ENCODE measurements at places on chromosomes 3 and 15.

DNA sequence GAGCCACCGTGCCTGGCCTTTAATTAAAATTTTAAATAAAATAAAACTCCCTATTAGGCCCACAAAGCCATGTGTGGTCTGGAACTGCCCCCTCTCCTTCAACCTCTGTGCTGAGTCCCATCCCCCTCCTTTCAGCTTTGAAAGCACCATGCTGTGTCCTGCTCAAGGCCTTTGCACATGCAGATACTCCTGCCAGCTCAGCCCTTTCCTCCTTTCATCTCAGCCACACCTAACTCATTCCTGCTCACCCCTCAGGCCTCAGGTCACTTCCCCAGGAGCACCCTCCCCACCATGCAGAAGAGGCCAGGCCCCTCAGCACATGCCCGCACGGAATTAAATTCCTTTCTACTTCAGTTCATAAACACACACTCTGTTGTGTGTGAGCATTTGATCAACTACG lies 28.1 kb downstream of the ATRIP start:
- no peak for DNase-seq

DNA sequence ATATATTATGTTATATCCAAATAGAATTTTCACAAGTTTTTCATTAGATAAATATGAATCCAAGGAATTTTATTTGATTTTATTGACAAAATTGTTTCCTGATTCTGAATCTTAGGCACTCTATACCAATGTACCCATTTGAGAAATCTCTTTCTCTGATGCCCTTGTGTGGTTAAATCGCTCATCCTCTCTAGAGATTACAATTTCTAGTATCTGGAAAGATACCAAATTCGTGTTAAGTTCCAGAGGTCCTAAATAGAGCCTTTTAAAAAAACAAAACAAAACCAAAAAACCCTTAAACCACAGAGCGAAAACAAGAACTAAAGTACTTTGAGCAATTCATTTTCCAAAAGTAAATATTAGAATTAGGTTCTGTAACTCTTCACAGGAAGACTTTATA lies 20.0 kb downstream of the SATB1 start:
- no peak for DNase-seq

- no peak for DNase-seq
Observed at GRCh38 chr15:88132499-88132898, 124.0 kb downstream of the NTRK3 start.

- DNase-seq, result no peak
Observed at GRCh38 chr3:181724192-181724965, 12.7 kb downstream of the SOX2 start.

DNA sequence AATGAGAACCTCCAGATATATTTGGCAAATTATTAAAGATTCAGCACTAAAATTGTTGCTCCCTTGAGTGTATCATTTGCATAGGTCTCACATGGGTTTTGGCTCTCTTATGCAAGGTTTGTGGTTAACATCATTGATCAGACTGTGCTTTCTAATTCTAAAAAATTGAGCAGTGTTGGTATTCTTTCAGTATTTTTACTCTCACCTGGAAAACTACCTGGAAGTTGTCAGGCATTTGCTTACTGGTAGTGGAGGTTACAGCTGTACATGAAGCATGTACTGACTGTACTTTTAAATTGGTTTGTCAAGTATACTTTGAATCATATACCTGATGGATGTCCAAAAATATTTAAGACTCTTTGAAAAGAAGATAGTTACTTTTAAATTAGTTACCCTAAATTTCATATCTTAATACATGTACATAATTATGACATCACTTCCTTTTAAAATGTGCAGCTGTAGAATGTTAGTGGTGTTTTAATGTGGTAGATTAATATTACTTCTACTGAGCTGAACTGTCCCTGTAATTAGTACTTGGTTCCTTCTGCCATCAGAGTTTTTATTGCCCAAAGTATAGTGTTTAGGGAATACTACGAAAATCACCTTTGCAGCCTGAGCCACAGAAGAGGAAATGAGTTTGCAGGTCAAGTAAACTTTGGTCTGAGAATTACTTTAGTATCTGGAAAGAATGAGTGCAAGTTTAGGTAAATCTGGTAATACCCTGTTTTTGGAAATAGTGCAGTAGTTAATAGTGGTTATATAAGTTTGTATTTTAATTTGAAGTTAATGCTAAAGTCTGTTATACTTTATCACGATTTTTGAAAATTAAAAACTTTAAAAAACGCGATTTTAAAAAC lies 2.8 kb downstream of the CHD2 start:
- DNase-seq, result no peak

GRCh38 chr15:34773013-34773412 lies 18.2 kb upstream of the GJD2 start:
- no peak for DNase-seq

GRCh38 chr3:60246361-60246760 lies 1004.9 kb downstream of the FHIT start:
- DNase-seq, result no peak

DNA sequence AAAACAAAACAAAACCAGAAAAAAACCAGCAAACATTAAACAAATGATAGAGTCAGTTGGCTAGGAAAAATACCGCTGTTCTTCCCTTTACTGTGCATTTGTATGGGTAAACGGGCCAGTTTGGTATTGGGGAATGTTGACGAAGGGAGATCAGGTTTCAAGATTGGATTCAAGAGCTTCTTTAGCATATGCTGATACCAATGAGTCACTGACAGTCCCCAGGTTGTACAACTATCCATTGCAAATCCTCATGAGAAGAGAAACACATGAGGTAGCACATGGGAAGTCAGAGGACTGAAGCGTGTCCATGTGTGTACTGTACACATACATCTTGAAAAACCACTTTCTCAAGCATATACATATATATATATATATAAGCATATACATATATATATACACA lies 25.6 kb downstream of the TIGIT start:
- DNase-seq, result no peak

GRCh38 chr3:48301800-48302166 lies 31.7 kb downstream of the SPINK8 start:
- DNase-seq, result no peak

DNA sequence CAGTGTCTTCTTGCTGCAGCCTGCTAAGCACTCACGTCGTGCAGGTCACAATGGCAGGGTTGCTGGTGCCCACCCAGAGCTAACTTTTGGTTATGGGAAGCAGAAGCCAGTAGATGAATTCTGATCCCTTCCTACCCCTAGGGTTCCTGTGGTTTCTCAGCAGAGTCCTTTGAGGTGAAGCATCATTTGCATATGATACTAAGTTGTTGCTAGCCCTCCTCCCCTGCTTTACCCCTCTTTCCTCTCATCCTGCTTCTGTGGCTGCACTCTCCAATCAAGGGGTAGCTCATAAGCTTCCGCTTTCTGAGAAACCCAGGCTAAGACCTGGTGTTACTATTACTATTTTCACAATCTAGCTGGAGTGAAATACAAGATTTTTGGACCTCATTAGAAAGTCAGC lies 22.1 kb upstream of the HEG1 start:
- no peak for DNase-seq

DNA sequence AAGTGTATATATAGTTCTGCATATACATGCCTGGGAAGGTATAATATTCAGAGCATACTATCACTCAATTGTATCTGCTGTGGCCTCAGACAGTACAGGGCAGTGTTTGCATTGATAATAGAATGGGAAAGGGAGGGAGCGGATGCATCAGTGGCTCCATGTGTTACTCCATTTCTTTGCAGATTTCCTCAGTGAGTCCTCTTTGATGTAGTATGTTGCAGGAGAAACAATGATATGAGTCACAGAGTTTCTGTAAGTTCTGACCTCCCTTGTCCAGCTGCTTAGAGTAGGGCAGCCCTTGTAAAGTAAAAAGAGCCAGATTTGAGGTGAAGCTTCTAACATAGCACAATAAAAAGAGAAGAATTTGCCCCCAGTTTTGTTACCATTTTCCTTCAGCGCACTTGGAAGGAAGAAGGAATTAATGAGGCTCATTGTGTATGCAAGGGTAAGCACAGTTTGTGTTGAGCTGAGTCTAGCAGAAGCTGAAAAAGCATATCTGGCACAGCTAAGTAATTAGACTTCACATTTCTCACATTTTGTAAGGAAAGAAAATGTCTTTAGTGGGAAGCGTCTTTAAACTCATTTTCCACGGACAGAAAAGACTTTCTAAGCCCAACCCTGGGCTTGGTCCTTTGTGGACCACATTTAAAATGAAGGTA lies 555.8 kb upstream of the IL12A start:
- no peak for DNase-seq

DNA sequence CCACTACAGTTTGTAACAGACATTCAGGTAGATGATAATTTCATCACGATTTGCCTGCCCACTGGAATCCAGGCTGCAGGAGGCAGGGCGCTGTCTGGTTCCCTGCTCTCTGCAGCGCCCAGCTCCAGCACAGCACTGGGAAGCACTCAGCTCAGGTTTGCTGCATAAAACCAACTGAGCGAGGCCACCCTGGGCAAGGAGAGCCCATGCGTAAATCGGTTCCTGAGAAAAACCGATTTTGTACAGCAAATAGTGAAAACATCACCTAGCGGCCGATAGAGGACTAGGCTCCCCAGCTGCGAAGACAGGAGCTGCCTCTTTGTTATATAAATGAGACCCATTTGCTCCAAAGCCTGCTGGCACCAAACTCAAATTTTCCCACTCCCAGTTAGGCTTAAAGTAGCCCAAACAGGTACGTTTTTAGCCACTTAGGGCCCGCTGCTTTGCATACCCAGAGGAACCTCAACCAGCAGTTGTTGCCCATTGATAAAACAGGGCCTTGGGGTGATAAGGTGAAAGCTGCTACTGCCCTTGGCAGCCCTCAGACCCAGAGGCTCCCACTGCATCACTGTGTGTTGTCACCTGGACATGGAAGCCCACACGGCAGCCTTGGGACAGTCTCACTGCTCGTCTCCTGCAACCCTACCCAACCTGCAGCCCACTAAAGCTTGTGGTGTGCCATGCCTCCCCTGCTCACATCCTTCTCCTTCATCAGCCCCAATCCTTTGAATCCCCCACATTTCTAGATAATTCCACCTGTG lies 47.5 kb downstream of the ALDH1L1 start:
- DNase-seq, result peak; percentile 46

- DNase-seq, result peak; percentile 3
Observed at GRCh38 chr3:40800343-40800742, 275.6 kb downstream of the ZNF621 start.

- no peak for DNase-seq
Observed at GRCh38 chr15:83099290-83099689, 8.2 kb upstream of the TM6SF1 start.
